ENCODE measurements at places on chromosomes 5 and 9.

DNA sequence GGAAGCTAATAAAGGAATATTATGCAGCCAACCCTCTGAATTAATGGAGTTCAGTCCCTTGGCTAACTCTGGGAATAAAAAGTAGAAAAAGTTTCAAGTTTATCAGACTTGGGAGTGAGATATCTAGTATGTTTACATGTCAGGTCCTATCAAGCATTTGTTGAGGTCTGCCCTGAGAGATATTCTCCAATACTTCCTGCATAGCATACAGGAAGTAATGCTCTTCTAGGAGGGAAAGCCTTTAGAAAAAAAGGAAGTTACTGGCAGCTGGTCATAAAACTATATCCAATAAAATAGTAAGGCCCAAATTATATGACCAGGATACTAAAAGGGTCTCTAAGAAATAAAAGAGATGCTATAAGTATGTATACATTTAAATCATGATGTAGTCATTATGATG, 594.1 kb upstream of the FTMT start:
- DNase-seq, result peak; percentile 27

DNA sequence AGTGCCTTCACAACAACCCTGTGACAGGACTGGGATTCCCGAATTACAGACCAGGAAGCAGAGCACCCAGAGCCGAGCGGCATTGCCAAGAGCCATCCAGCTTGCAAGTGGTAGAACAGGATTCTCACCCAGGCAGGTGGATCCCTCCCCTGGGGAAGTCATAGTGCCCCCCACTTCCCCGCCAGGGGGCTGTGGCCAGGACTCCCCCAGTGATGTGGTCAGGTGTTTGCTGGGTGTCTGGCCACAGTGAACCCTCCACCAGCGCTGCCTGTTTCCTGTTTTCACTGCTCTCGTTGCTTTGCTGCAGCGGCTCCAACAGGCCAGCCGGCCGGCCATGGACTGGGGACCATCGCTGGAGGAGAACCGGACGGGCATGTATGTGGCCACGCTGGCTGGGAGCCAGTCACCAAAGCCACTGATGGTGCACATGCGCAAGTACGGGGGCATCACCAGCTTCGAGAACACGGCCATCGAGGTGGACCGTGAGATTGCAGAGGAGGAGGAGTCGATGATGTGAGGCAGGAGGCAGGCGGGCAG, 19.3 kb downstream of the SLC6A7 start:
- peak; percentile 14 for DNase-seq

DNA sequence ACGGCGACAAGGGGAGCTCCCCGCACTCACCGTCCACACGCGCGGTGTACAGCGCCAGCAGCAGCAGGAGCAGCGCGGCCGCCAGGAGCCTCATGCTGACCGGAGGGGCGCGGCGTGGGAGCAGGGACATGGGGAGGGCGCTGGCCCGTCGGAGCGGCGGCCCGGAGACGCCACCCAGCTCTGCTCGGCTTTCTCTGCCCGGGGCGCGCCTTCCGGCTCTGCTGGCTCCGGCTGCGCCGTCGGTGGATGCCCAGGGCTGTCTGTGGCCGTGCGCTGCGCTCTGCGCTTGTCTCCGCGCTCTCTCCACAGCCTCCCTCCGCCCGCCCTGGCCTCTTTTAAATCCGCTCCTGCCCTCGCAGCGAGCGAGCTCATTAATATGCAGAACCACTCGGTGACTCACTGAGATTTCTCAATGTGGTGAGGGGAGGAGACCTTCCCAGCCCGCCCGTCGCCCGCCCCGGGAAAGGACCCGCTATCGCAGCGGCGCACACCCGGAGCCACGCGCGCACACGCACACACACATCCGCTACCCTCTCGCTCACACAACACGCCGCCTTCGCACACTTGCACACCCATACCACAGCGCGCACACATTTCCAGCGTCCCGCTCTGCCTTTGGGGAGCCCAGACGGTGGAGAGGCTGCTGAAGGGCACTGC, at the start of gene CXCL14:
TSS of gene CXCL14 (minus strand) at position 307 of the 657 bp plus-strand sequence. CDS start at position 94, 213 bp downstream.
- DNase-seq, result peak; percentile 58

GRCh38 chr9:4422495-4422894, 67.8 kb upstream of the SLC1A1 start:
- DNase-seq, result peak; percentile 13

GRCh38 chr9:37927601-37928551, 23.9 kb upstream of the SLC25A51 start:
- DNase-seq, result no peak

- DNase-seq, result no peak
Measured at GRCh38 chr9:83472221-83472665, 66.0 kb downstream of the FRMD3 start.

- DNase-seq, result peak; percentile 69
Measured at GRCh38 chr9:75086541-75087288, 1.2 kb downstream of the NMRK1 start.

GRCh38 chr5:140801494-140801841, 611 bp downstream of the PCDHA3 start:
- peak; percentile 5 for DNase-seq

- no peak for DNase-seq
Measured at GRCh38 chr9:137666955-137667670, 48.3 kb downstream of the EHMT1 start.

DNA sequence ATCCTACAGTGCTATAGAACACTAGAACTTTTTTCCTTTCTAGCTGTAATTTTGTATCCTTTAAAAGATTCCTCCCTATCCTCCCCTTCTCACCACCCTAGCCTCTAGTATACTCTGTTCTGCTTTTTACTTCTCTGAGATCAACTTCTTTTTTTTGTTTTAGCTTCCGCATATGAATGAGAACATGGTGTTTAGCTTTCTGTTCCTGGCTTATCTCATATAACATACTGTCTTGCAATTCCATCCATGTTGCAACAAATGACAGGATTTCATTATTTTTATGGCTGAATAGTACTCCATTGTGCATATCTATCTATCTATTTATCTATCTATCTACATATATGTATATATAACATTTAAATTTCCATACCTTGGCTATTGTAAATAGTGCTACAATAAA, 126.0 kb upstream of the MAN2A1 start:
- DNase-seq, result no peak

GRCh38 chr9:128499920-128500319, 4.6 kb upstream of the GLE1 start:
- DNase-seq, result no peak

DNA sequence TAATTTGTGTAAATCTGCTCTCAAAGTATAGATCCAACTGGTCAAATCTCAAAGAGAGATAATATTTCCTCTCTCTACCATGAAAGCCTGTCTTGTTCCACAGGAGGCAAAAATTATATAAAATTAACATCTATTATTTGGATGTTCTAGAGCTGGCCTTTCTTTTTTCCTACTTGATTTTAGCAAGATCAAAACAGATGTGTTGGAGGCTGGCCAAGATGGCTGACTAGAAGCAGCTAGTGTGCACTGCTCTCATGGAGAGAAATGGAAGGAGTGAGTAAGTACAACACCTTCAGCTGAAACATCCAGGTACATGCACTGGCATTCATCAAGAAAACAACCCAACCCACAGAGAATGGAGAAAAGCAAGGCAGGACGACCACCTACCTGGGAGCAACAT, 298.6 kb upstream of the SLC24A2 start:
- DNase-seq, result no peak

DNA sequence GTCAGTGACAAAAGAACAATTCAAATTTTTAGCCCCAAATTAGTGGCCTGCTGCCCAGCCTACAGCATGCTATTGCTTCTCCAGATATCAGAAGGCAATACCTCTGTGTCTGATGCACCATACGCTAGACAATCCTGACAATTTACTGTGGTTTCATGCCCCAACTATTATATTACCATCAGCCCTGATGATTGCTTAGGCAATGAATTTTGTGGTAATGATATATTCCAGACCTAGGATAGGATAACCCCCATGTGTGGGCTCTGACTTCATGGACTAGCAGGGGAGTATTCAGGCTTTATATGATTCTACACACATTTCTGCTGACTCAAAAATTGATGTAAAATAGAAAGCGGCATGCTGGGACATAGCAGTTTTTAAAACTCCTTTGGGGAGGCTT, 168.7 kb upstream of the FST start:
- DNase-seq, result no peak

DNA sequence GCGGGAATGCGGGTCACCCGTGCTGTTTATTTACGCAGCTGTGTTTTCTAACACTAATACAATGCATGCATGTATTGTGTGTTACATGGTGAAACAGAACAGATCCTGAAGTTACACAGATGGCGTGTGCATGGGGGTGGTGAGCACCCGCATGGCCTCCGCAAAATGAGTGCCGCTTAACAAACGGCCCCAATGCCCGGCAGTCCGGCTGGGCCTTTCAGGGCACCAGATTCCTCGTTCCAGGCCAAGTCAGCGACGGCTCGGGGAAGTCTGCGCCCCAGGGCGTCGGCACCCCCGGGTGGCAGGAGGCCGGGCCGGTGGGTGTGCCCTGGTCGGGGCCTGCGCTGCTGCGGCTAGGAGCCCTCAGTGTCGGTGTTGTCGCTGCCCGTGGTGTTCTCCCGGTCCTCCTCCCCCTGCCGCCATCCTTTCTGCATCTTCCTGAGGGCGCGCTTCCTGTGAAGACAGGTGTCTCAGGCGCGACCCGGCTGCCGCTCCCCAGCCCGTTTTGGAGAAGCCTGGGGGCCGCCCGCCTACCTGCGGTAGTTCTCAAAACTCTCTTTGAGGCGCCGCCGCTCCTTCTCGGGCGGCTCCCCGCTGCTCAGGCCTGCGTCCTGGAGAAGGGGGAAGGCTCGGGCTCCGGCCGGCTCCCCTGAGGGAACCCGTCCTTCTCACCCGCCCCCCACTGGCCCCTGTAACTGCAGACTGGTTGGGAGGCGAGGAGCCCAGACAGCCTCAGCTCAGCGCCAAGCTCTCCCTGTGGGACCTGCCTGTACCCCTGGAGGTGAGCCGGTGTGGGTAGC, 605 bp upstream of the DNLZ start:
- DNase-seq, result no peak

DNA sequence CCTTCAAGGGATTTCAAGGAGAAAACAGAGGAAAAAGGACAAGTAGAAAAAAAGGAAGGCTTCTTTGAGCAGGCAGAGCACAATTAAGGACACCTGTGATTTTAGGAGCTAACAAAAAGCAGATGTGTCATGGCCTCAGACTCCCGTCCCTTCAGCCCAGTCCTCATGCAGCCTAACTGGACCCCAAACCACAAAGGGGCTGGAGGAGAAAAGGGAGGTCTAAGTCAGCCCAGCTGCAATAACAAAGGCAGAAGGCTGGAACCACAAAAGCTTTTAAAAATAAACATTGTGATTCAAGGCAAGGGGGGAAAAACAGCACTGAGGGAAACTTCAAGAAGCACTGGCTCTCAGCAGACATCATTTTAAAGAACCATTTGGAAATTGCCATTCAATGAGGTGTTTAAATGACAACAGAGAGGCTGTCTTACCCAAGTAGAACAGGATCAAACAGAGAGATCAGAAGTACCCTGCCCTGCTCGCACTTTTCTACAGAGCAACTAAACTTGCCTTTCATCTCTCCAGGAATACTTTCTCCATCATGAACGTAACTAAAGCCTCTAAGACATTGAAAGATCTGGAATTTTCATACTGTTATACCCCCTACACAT, 89.3 kb downstream of the SEMA5A start:
- DNase-seq, result no peak

DNA sequence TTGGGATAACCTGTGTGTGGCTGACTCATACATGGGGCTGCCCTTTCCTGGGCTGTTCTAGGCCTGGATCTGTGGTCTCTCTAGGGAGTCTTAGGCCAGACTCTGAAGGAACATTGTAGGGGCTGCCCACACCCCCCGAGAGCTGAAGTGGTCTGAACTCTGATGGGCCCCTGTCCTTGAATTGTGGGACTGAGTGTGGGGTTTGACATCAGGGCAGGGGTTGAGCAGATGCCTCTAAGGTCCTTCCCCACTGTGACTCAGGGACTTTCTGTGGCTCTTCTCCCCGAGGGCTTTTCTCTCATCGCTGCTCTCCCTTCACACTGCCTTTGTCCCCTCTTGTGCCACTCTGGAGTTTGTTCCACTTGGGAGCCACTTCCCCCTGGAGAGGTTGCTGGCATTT, 215.0 kb downstream of the MELK start:
- no peak for DNase-seq

GRCh38 chr5:84794486-84795035, 409.9 kb upstream of the EDIL3 start:
- DNase-seq, result no peak

- no peak for DNase-seq
Measured at GRCh38 chr9:36399980-36400331, at the start of gene RNF38. Gene RNF38 (minus strand): TSS chr9:36400269. CDS start chr9:36400108, 161 bp downstream.

DNA sequence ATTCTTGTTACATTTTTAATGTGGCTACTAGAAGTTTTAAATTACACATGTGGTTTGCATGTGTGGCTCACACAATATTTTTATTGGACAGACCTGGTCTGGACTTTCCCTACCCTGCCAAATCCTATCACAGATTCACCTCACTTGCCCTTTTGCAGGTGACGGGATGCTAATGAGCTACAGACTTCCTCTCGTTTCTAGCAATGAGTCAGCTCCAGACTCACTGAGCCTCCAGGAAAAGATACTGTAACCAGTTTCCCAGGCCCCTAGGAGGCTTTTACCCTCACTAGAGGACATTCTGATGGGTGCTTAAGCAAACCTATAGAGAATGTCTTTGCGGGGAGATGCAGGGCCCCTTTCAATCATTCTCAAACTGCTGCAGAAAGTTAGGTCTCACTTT, 135.4 kb downstream of the WDR41 start:
- DNase-seq, result no peak

DNA sequence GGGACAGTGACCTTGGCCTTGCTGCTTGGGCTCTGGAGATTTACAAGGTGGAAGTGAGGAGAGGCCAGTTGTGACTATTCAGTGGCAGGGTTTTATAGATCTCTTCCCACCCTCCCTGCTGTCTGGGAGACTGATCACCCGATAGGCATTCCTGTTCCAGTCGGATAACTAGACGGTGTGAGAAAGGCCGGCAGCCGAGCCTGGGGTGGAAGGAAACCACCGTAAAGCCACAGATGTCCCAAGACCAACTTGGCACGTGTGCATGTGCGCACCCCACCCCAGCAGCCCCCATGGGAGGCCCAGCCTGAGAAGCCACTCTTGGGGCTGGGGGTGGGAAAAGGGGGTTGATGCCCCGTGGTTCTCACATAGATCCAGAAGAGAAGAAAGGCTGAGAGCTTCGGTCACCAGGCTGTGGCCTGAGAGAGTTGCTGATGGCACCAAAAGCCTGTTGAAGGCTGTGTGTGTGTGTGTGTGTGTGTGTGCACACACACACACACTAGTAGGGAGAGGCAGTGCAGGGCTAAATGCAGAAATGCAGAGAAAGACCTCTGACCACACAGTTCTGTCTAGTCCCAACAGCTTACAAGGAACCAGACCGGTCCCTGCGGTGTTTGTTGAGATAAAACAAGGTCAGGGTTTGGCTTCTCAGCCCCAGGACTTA, 225.8 kb downstream of the FANCC start:
- peak; percentile 64 for DNase-seq

DNA sequence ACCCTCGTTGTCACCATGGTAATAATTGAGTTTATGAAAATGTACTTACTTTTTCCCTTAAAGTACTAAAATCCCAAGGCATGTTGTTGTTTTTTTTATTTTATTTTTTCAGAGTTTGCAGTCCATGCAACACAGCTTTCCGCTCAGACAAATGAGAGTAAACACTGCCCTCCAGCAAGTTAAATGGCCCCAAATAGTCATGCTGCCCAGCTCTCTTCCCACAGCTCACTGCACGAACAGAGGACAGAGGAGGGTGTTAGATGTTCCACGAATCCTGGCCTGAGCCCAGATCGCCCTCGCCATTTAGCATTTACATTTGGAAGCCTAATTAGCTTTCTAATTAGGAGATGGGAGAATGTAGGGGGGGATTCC, 1.9 kb downstream of the NIM1K start:
- no peak for DNase-seq
